ENCODE measurements at places on chromosomes 5 and 9.

GRCh38 chr5:43804723-43805122 is 201.7 kb downstream of the NNT start:
- no peak for DNase-seq

- no peak for DNase-seq
These were observed 23.4 kb downstream of the C9orf50 start for GRCh38 chr9:129597355-129598088.

GRCh38 chr5:142758062-142758795 is 11.9 kb upstream of the ARHGAP26 start:
- no peak for DNase-seq

DNA sequence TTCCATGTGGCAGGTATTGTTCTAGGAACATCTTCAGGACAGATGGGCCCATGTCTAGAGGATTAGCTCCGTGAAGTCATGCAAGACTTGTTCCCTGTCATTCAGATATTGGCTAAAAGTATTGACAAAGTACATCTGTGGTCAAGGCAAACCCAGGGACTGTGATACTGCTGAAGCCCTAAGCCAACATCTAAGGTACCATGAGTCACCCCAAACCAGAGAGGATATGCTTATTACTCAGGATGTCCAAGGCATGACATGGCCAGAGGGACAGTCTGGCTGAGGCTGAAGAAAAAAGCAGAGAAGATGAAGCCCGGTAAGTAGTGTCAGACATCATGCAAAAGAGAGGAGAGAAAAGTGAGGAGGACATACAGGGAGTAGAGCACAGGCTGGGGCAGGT is 31.0 kb downstream of the HMHB1 start:
- DNase-seq, result no peak

Data from NCI-H524 treated with DMSO at 0.1 percent for 48 hours (cell line).